HS-5 (cell line): ENCODE measurements at places on chromosomes 5 and 9.
A peak's percentile ranks its signal among the peaks of the same experiment; 100 is the strongest.

GRCh38 chr5:23614422-23614821, 107.0 kb downstream of the PRDM9 start:
- DNase-seq = no peak

DNA sequence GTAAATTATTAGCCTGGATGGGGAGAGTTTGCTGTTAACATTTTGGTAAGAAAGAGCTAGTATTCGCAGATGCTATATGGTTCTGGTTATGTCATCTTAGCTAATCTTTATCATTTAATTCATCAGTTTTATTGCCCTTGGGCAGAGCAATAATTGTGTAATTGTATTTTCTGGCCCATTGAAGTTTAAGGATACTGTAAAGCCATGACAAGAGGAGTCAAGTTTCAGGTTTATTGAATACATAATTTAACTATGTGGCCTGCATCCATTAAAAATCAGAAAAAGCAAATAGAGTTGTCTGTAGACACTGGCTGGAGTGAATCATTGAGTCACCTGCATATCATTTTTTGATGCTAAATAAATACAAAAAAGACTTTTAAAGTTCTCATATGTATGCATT, 255.8 kb downstream of the PRELID2 start:
- no peak for DNase-seq

- DNase-seq = no peak
Observed at GRCh38 chr5:16642867-16643266, 26.1 kb upstream of the RETREG1 start.

DNA sequence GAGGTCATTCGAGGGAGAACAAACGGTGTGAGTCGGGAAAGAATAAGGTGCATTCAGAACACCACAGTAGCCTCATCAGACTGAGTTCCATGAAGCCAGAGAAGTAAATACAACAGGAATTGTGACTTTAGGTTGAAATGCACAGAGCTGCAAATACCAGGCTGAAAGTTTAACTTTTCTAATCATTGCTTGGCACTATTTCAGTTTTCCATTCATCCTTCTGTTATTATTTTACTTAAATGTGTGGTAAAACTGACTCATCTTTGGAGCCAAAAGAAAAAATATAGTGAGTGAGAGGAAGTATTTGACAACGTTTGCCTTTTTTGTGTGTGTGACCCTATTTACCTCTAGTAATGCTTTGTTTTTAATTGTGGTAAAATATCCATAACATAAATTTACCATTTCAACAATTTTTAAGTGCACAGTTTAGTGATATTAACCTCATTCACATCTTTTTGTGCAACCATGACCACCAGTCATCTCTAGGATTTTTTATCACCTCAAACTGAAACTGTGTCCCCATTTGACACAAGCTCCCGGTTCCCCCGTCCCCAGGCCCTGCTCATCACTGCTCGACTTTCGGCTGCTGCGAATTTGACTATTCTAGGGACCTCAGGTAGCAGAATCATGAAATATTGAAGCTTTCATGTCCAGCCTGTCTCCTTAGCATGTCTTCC, 166.8 kb downstream of the HSD17B3 start:
- no peak for DNase-seq

DNA sequence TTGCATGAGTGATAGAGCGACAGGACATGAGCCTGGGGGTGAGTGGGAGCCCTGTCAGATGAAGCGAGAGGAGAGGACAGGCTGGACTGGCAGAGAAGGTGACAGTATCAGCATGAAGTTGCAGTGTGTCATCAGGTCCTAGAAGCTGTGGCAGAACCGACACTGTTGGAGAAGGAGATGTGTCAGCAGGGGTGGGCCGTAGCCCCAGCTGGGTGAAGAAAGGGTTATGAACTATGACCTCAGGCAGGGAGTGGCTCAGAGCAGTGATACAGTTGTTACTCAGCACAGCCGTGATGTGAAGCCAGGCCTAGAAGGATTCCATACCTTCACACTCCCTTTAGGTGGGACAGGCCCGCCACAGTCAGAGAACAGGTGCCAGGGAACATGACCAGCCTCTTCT, 7.6 kb downstream of the PCYOX1L start:
- no peak for DNase-seq

- DNase-seq = no peak
Observed at GRCh38 chr9:14961372-14962068, 51.3 kb upstream of the FREM1 start.

DNA sequence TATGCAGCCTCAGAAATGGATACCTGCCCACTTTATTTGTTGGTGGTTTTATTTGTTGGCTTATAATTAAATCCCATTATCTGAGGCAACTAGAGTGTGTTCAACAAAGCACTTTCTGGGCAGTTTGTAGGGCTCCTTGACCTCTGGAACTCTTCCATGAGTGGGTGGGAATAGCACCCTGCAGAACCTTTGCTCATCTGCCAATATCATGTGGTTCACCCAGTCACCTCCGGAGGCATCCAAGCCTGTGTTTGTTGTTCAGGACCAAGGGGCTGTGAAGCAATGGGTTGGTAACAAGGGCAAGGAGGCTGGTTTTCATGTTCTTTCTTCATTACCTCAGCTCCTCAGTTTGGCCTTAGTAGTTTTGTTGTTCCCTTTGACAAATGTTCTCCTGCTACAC, 314.0 kb downstream of the NDUFS4 start:
- no peak for DNase-seq

GRCh38 chr5:53826504-53826903, 266.1 kb downstream of the NDUFS4 start:
- DNase-seq = no peak

DNA sequence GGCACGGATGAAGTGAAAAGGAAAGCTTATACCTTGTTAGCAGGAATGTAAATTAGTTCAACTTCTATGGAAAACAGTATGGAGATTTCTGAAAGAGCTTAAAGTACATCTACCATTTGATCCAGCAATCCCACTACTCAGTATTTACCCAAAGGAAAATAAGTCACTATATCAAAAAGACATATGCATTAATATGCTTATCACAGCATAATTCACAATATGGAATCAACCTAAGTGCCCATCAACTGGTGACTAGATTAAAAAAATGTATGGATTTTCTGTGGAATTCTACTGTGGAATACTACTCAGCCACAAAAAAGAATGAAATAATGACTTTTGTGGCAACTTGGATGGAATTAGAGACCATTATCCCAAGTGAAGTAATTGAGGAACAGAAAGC, 279.6 kb downstream of the GABRB2 start:
- no peak for DNase-seq

GRCh38 chr9:68454579-68455334, 85.9 kb downstream of the TMEM252 start:
- DNase-seq = no peak

DNA sequence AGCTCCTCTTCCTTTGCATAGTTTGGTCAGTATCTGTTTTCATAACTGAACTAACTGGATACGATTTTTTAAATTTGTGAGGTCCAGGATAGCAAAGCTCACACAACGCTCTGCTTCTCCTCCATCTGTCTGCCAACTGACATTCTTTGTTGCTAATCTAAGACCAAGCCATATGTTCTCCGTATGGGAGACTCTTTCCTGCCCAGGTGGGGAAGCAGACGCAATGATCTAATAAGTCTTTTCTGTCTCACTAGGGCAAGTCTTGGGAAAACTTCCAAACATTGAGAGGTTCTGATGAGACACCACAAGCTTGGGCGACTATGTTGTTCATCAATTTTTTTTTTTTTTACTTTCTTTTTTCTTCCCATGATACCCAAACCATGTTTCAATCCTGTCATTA, 558.5 kb downstream of the EFNA5 start:
- DNase-seq = no peak

- DNase-seq = no peak
Observed at GRCh38 chr9:69871118-69871834, 50.7 kb downstream of the CFAP95 start.

DNA sequence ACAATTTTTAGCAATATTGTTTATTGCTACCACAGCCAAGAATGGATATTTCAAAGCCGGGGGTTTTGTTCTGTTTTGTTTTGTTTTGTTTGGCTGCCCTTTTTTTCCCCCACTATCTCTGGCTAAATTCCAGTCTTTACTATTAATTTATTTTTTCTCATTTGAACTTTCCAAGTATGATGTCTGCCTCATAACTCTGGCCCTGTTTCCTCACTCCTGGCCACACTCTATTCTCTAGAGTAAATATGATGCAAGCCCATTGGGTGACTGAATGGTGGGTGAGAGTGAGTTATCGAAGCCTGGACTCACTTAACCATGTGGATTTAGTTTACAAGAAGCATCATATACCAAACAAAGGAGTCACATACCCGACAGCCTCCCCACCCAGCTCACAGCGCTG, 41.9 kb downstream of the WDR36 start:
- peak; percentile 65 for DNase-seq

DNA sequence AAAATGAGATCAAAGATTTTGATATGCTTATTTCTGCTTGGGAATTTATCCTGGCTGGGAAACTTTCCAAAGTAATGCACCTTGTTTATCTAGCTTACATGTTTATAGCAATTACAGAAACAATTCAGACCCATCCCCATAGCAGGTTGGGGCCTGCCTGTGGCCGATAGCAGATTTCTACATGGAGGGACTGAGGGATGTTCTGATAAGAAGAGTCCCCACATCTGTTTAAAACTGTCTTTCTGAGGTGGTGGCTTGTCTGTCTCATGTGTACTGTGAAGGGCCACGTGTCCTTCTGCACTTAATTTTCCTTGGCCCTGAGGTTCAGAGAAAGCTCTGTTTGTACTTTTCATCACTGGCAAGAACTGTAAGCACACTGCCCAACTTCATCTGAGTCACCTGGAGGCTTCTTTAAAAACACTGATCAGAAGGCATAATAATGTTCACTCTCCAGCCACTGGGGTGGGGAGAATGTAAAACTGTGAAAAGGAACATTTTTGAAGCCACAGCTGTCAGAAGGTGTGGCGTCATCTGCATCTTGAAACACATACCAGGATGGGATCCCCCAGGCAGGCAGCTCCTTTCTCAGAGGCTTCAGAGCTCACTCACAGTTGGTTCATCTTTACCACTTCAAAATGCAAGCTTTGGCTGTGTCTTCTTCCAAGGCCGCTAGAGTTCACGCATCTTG, 80.3 kb downstream of the MAP1B start:
- no peak for DNase-seq

DNA sequence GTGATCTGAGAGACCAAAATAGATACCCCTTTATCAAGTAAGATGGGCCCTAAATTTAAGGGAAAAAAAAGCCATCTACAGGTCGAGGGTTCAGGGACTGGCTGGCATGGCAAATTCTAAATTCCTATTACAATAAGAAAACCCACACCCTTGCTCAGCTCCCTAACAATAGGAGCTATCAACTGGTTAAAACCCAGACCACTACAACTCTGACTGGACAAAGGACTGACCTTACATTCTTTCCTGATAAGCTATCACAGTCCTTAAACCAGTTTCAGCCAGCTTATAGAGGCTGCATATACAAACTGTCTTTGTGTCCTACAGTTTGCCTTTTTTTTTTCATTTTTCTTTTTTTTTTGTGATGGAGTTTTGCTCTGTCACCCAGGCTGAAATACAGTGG, 803.6 kb downstream of the NR2F1-AS1 start:
- DNase-seq = no peak

GRCh38 chr5:146952168-146952567, 73.6 kb upstream of the PPP2R2B start:
- DNase-seq = no peak

- DNase-seq = no peak
Observed at GRCh38 chr5:178212241-178213002, 8.1 kb downstream of the HNRNPAB start.

DNA sequence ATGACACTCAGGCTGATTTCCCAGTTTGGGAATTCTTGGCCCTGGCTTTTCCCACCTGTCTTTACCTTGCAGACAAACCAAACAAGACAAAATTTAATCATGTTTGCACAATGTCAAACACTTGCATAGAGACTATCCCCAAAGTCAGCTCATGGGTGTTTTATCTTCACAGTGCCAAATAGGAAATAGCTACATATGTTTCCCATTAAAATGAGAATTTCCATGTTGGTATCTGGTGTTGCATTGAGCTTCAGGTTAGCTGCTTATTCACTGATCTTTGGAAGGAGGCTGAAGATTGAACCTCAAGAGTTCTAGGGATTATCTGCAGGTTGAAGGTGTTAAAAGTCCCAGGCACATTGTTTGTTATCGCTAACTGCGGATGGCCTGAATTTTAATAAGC, 19.5 kb downstream of the MAP1B start:
- DNase-seq = no peak

DNA sequence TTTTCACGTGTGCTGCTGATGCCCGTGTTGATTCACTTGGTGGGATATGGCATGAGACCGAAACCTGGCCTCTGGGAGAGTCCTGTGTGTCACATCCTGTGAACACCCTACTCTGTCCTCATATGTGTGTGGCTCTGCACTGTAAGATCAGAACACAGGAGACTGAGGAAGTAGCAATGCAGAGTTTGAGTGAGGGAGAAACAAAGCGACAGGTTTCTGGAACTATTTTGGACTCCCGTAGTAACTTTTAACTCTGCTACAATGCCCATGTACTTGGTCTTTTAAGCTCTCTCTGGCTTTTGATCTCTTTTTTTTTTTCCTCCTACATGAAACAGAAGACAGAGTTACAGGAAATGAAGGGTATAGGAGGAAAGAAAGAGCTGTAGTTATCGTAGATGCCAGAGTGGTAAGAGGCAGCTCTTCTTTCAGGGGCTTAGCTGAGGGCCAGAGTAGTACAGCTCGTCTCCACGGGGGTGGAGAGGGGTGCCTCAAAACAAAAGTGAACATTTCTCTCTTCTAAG, 26.6 kb downstream of the GRAMD2B start:
- DNase-seq = no peak

DNA sequence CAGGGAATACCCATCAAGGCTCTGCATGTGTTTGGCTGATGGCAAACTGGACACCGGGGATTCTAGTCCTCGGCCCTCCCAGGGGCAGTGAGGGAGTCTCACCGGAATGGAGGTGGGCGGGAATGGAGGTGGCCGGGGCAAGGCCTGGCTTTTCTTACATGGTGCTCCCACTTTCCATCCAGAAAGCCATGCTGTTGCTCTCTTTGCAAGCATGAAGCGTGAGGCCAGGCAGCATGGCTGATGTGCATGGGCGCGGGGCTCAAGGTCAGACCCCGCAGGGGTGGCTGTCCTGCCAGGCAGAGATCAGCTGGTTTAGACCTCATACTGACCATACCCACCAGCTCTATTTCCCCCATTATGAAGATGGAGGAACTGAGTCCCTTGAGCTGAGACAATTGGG, 108.0 kb upstream of the PHYKPL start:
- no peak for DNase-seq
